HL-60 (cell line): ENCODE measurements at places on chromosomes 11 and 22.

- no peak for DNase-seq
Measured at GRCh38 chr11:45512471-45513148, 152.8 kb downstream of the CHST1 start.

GRCh38 chr11:134410766-134411165, 1.3 kb downstream of the B3GAT1 start:
- no peak for DNase-seq

GRCh38 chr11:43222215-43222614, 89.6 kb upstream of the API5 start:
- no peak for DNase-seq

DNA sequence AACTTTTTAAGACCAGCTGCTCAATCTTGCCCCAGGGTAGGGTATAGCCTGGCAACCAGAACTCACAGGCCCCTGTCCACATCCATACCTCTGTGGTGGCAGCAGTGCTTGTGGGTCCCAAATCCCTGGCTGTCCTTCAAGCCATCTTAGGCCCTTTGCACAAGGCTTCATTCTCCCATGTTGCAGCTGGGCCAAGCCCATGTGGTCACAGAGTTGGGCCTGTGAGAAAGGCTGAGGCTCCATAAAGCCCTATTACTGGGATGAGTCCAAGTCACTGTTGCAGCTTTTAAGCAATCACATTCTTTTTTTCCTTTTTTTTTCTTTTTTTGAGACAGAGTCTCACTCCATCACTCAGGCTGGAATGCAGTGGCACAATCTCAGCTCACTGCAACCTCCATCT, 47.9 kb upstream of the SLC25A1 start:
- no peak for DNase-seq

DNA sequence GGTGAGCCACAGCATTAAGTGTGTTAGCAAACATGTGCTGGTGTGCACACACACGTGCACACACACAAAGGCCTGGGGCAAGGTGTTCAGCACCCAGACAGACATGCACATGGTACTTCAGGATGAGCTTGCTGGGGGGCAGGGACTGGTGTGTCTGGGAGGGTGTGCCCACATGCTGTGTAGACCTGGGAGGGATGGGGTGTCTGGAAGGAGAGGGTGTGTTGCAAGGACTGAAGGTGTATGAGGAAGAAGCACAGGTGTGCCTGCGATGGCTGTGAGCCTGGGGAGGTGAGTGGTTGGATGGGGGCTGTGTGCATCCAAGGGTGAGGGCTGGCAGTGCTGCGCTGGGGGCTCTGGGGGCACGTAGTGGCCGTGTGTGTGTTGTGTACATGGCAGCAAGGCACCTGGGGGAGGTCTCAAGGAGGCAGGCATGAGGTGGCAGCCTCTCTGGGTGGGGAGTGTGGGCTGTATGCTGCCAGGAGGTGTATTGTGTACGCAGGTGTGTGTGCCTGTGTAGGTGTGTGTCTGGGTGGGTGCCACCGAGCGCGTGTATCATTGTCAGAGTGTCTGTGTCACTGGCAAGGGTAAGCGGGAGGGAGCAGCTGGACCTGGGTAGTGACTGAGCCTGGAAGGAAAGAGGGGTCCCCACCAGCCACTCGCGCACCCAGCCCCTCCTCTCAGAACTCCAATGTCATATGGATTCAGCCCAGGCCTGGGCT, 2.2 kb downstream of the NRXN2 start:
- no peak for DNase-seq

DNA sequence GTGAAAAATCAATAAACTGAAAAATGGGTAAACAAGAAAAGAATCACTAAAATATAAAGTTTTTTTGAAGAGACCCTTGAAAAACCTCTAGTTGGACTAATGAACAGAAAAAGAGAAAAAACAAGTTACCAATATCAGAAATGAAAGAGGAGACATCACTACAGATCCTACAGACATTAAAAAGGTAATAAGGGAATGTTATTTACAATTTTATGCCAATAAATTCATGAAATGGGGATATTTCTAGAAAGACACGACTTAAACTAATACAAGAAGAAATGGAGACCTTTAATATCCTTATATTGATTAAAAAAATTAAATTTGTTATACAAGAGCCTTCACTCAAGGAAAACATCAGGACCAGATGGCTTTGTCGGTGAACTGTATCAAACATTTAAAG, 109.4 kb downstream of the TBC1D22A start:
- DNase-seq: no peak

- peak; percentile 33 for DNase-seq
Measured at GRCh38 chr11:132718711-132719671, 813.3 kb downstream of the OPCML start.

DNA sequence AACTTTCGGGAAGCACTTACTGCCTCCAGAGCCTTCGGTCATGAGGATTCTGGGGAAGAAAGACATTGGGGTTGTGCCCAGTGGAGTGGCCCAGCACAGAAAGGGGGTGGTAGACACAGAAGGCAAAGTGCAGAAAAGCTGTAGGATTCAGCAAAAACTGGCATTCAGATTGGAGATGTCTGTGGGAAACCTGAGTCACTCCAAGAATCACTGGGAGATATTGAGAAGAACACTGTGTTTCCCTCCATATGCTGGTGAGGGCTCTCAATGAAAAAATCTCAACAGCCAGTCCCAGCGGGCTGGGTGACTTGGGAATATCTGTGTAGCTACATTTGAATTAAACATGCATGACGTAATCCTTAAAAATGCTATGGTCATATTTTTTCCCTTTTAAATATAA, 61.2 kb upstream of the RCN1 start:
- no peak for DNase-seq

GRCh38 chr11:30143098-30143705, 87.6 kb upstream of the FSHB start:
- DNase-seq: peak; percentile 10

DNA sequence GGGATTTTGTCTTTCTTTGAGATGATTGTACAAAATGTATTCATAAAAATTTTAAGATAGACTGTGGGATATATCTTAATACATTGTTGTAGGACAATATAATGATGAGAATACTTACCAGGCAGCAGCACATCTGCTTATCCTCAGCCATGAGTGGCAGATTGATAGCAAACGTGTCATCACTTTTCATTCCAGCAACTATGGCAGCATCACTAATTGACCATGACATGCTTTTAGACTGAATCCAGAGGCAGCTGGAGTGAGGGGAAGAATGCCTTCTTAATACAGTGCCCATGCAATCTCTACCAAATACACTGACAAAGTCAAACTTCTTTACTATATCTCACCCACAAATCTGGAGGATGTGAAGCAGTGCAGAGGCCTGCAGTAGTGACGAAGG, 755.2 kb upstream of the RAG2 start:
- no peak for DNase-seq

GRCh38 chr22:33083212-33083611, 25.0 kb upstream of the SYN3 start:
- no peak for DNase-seq

DNA sequence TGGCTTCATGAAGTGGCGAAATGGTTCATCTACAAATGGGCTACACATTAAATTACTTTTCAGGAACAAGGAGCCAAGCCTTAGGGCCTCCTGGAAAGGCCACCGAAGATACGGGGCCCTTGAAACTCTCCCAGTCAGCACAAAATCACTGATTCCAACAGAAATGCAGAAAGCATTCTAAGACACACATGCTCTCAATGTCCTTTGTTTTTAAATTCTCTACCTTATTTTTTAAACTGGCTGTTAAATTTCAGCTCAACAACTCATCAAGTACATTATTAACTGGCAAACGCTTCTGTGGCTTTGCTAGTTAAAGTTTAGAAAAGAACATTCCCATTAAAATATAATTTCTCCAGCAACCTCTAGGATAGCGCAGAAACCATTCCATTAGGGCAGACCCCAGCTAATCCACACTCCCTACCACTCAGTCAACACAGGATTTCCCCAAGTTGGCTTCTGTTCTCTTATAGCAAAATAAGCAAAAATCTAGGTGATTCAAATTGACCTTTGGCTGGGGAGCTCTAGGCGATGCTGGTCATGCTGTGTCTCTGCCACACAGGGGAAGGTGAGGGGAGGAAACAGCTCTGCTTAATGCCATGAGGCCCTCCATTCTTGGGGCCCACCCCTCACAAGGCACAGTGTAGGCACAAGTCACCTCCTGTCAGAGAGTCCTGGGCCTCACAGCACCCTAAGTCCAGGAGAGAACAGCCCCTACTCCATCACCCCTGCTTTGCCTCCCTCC, 47.1 kb downstream of the PLEKHA7 start:
- no peak for DNase-seq

DNA sequence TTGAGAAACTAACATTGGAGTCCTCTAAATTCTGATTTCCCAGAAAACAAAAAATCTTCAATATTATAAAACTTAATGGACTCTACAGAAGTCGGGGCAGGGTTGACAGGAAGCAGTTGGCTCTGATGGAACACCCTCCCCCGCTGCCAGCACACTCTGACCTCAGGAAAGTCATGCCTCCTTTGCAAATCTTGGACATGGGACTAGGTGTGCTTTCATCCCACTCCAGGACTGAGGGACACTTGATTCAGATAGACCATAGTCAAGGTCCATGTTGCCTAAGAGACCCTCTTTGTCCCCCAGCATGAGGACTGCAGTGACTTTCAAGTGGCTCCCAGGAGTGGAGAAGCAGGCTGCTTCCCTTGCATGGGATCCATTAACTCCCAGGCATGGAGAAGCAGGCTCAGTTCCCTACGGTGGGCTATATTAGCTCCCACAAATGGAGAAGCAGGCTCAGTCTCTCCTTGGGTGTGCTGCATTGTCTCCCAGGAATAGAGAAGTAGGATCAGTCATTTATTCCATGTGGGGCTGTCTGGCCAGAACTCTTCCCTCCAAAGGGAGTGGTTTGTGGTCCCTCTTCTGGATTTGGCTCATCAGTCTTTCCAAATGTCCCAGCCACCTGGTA, 38.3 kb downstream of the C22orf31 start:
- no peak for DNase-seq

DNA sequence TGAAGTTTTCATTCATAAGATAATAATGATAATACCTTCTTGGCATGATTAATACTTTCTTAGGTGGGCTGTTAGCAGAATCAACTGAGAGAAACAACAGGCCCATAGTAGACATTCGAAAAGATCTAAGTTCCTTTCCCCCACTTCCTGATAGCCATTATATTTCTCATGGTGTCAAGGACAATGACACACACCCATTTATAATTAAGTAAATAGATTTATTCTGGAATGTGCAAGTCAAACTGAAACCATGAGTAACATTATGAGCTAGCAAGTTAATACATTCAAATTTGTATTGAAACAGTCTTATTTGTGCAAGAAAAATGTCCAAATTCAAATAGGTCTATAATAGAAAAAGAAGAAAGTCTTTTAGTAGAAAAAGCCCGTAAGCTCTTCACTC, 301.1 kb downstream of the GUCY1A2 start:
- DNase-seq: no peak

DNA sequence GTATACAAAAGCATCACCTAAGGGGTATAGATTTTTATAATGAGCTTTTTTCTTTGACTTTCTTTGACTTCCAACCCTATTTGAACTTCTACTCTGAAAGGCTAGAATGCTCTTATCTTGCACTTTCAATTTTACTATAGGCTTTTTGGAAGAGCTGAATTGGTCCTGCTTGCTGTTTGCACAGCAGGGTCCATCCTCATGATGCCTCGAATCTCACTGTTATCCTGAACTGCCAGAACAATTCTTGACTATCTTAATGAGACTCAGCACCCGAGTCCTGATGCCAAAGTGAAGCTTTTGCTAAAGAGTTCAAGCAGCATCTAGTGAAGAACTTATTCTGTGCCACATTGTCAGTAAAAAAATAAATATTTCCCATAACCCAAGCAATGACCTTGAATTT, 488.3 kb upstream of the ANO5 start:
- no peak for DNase-seq

GRCh38 chr11:5726351-5726750, 9.9 kb upstream of the OR56B1 start:
- DNase-seq: no peak

- no peak for DNase-seq
Measured at GRCh38 chr22:46569848-46570695, 32.7 kb upstream of the CELSR1 start.

- no peak for DNase-seq
Measured at GRCh38 chr22:19689408-19689807, 24.9 kb upstream of the SEPTIN5 start.

DNA sequence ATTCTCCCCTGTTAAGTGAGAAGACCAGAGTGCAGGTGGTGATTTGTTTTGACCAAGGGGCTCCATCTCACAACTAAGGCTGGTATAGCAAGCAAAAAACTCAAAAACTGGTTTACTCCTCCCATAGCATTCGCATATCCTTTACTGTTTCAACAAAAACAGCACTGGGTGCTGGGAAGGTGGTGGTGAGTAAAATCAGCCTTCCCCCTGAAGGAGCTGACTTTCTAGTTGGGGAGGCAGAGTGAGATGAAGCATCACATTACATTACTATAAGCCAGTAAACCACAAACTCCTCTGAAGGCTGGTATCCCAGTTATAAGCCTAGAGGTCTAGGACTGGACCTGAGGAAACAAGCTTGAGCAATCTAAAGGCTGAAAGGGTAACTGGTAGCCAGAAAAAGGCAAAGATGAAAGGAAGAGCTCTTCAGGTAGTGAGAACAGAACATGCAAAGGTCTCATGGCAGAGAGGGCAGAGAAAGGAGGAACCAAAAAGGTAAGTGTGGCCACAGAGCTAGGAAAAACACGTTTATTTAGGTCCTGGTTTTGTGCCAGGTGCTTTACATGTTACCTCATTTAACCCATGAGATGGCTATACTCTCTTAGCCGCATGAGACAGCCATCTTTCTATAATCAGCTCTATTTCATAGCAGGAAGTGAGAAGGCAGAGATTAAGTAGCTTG, 22.3 kb downstream of the TMEM123 start:
- no peak for DNase-seq

- no peak for DNase-seq
Measured at GRCh38 chr22:20591660-20592310, 84.4 kb downstream of the MED15 start.

- no peak for DNase-seq
Measured at GRCh38 chr11:20163783-20164481, 3.7 kb upstream of the DBX1 start.

DNA sequence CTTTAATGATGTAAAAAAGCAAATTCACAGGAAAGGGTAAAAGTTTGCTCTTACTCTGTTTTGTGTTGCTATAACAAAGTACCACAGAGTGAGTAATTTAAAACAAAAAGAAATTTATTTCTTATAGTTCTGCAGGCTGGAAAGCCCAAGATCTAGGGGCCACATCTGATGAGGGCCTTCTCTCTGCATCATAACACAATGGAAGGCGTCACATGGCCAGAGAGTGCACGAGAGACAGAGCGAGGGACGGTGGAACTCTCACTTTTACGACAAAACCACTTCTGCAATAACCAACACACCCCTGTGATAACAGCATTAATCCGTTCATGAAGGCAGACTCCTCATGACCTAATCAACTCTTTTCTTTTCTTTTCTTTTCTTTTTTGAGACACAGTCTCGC, 31.1 kb downstream of the CD6 start:
- no peak for DNase-seq

DNA sequence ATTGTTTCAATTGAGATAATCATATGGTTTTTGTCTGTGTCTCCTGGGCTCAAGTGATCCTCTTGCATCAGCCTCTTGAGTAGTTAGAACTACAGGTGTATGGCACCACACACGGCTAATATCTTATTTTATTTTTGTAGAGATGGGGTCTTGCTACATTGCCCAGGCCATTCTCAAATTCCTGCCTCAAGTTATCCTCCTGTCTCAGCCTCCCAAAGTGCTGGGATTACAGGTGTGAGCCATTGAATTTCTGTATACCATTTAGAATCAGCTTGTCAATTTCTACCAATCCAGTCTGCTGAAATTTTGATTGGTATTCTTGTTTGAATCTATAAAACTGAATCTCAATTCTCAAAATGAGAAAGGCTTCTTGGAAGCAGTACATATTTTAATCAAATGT, 10.4 kb upstream of the KAT5 start:
- no peak for DNase-seq
